Progenitor cell of endocrine pancreas (in vitro differentiated cells): ENCODE measurements at places on chromosomes 11 and 22.

GRCh38 chr11:130202009-130202817, 42.6 kb downstream of the ST14 start:
- DNase-seq: no peak

DNA sequence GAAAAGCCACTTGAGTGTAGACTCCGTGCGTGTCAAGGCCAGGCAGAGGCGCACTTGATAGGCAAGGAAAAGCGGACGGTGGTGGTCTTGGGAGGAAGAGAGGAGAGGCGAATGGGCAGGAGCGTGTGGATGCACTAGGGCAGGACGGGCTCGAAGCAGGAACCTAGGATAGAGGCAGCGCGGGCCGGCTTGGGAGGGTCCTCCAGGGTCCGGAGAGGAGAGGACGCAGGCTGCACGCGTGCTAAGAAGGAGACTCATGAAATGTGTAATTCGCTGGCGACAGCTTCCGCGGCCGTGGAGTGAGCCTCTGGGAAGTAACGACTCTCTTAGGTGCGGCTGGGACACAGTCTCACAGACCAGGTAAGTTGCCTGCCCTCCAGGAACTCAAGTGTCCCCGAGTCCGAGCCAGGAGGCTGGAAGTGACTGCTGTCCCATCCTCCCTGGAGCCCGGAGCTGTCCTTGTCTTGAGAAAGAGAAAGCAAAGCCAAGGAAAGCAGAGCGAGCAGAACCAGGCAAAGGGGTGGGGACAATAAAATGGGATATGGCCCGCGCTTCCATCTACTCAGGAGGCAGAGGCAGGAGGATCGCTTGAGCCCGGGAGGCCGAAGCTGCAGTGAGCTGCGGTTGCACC, 874 bp upstream of the IL17RA start:
- no peak for DNase-seq

DNA sequence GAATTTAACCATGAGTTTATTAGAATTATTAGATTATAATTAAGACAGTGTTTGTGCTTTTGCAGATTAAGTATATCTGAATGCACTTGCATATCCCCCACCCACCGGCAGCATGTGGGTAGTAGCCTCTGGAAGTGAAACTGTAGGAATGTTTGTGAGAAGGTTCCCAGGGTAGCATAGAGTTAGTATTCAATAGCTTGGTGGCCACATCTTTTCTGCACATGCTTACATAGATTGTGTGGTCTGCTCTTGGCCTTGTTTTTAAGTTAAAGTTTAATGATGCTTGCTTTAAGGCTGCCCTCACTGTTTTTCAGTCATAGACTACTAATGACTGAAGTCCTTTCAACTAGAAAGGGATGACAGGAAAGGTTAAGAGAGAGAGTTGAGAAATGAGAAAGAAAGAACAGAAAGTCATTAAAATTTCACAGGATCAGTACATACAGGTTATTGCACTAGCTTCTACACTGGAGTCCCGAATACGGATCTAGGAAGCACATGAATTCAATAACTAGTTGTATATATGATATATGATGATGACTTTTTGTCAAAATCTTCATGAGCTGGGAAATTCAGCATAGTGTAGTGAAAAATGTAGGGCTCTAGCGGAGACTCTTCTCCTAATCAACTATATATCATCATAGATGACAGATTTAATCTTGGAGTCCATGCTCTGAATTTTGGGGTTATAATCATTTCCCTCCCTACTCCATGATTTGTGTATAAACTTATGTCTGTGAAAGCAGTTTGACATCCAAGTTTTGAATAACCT, 137.1 kb downstream of the ARHGAP42 start:
- DNase-seq: no peak

- DNase-seq: peak; percentile 35
Observed at GRCh38 chr11:75583718-75584658, 21.9 kb downstream of the SERPINH1 start.

- DNase-seq: no peak
Observed at GRCh38 chr11:31820438-31820818, 9.3 kb upstream of the PAX6 start.

GRCh38 chr11:68264244-68264643, 7.5 kb downstream of the C11orf24 start:
- DNase-seq: no peak

DNA sequence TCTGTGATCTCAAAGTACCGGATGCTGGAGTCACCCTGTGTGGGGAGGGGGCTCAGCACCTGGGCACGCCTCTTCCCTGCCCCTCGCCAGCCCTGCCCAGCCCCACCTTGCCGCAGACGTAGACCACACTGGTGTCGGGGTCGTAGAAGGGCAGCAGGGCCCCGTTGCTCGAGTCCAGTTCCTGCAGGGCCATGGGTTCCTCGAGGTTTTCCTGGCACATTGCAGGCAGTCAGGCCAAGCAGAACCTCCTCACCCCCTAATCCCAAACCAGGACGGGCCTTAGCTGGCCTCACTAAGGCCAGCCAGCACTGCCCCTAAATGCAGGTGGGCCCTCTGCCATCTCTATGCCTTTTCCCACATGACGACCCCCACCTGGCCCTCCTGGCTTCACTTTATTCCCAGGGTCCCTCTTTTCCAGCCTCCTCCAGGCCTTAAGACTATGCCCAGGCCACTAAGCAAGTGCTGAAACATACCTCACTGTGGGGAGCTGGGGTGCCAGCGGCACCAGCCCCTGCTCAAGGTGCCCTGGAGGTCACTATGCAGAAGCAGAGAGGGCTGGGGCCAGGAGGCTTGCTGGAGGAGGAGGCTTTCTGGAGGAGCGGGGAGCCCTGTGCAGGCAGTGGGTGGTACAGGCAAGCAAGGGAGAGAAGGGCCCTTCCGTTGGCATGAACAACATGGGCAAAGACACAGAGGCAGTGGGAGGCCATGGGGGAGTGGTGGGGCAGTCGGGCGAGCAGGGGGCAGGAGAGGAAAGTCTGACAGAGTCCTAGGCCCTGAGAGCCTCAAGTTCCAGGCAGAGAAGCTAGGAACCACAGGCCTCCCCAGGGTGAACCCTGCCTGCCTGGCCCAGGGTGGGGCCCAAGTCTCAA, 2.8 kb downstream of the CORO1B start:
- DNase-seq: no peak

DNA sequence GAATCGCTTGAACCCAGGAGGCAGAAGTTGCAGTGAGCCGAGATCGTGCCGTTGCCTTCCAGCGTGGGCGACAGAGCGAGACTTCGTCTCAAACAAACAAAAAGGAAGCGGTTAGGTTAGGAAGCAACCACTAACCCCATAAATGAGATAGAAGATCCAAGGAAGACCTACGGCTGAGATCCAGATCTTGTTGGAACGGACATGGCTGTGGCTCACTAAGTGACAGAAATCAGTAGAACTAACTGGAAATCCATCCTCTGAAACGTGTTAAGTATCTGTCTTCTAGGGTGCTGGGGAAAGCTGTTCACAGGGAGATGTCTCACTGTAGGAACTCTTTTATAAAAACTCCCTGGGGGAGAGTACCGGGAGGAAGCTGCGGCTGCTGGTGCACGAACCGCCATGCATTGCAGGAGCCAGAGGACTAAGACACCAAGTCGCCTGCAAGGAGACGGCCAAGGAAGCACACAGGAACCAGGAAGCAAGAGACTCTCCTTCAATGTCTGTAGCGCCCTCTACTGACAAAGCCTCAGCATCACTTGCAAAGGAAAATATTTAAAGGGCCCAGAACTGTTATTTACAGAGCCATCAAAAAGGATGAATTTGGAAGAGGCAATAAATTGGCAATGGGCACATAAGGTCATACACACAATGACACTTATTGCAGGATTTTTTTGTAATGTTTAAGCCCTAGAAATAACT, 16.9 kb upstream of the SPTY2D1 start:
- DNase-seq: no peak

GRCh38 chr11:74371269-74372052, 26.8 kb downstream of the PGM2L1 start:
- DNase-seq: no peak

DNA sequence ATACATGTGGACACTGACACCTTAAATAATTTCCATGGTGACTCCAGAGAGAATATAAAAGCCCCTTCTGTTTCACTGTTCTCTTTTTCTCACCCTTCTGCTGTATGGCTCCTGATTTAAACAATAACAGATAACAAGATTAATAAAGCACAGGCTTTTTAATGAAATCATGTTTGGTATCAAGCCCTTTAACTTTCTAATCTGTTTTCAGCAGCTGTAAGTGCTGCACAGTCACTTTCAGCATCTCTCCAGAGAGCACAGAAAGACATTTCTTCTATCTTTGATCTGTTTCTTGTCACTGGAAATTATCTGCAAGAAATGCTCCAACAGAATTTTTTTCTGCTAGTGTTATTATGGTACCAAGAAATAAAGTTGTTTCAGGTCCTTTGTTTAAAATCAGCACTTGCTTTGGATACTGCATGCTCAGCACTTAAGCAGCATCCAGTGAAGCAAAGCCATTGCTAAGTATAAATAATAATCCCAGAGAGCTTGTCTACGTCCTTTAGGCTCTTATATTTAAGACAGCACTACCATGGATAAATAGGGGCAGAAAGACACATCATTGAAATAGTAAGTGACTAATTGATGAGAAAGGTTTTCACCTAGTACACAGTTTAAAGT, 134.2 kb upstream of the CARD18 start:
- no peak for DNase-seq

- DNase-seq: no peak
Observed at GRCh38 chr11:130003717-130004001, 1.0 kb upstream of the PRDM10 start.

DNA sequence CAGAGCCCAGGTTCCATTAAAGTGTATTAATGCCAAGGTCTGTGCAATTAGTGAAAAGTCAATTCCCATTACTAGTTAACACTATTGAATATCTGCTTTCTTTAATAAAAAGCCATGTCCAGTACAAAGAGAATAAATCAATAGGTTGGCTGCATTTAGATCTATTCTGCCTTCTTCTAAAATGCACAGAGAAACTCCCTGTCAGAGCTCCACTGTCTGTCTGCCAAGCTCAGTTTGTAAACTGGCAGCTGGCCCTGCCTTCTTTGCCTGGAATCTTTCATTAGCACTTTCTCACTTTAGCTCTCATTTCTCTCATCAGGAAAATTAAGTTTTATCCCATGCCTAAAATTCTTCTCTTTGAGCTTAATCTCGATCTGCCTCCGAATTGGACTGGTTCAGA, 35.6 kb downstream of the ARL14EP start:
- DNase-seq: no peak

GRCh38 chr11:44606472-44606871, 41.0 kb downstream of the CD82 start:
- DNase-seq: no peak

DNA sequence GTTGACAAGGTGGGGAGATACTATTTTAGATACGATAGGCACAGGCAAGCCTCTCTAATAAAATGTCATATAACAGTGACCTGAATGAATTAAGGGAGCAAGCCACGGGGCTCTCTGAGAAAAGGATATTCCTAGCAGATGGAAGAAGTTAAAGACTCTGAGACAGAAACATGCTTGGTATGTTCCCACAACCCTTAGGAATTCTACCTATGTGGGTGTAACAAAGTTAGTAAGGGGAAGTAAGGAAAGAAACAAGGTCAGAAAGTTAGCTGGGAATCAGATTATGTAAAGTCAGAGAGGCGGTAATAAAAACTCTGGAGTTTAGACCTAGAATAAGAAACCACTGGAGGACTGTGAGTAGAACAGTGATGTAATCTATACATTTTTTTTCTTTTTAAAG, 59.7 kb upstream of the GDPD4 start:
- DNase-seq: no peak

- DNase-seq: no peak
Observed at GRCh38 chr11:110968348-110969062, 256.3 kb upstream of the ARHGAP20 start.

GRCh38 chr22:46611189-46611588, 9.0 kb upstream of the GRAMD4 start:
- no peak for DNase-seq

DNA sequence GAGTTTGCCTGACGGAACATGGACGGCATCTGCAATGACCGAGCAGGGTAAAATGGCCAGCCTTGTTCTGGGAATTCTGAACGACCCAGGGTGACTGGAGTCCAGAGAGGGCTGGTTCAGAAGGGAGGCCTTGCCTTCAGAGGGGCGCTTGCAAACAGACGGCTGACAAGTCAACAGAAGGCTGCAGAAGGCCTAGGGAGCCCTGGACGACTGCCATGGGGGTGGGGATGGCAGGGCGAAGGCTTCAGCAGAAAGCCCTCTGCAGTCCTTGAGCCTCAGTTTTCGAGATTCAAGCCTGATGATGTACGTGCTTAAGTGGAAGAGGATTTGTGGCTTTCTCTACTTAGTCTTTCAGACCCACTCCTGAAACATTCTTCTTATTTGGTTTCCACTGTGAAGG, 117.1 kb upstream of the TBCEL start:
- no peak for DNase-seq

DNA sequence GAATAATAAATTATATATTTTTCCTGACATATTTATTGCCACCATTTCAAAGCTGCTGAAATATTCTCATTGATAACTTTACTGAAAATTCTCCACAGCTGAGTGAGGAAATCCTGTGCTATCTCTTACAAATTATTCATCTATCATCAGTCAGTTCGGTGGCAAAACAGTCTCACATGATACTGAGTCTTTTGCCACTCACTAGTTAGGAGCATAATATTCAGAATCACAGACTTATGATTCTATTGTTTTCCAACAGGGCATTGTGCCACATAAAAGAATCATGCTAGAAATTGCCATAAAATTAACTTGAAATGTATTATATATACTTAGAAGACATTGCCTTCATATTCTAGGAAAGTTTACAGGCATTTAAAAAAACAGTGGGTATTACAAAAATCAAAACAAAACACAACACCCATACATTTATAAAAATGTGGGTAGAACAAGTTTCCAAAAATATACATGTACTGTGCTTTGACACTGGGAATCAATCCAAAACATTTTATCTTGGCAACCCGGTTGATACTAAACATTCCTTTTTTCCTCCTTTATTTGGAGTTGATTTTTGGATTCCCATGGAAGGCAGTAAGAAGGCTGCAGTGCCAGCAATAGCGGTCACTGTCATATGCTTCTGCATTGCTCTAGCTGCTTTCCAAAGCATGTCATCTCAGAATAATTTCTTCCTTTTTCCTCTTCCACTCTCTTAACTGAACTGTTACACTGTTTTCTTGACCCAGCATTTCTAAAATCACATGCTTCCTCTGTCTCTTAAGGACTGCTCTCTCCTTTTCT, 42.5 kb downstream of the ATG16L2 start:
- no peak for DNase-seq

GRCh38 chr11:64090806-64091516, 55.2 kb downstream of the FLRT1 start:
- no peak for DNase-seq

DNA sequence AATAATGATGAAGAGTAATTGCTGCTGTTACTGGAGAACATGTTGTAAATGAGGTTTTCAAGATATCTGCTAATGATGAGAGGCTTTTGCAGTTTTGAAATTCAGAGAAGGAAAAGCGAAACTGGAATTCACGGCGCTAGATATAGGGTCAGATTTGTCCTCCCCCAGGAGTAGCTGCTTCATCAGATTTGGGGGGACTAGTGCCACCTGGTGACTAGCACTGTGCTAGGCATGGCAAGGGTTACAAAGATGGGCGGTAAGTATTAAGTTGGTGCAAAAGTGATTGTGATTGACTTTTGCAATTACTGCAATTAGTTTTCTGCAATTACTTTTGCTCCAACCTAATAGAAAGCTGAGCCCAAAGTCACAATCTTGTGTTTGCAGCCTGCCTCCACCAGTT, 879.9 kb upstream of the TENM4 start:
- no peak for DNase-seq
